ENCODE measurements at places on chromosomes 4 and X.

GRCh38 chr4:78734441-78735162, 41.5 kb upstream of the BMP2K start:
- DNase-seq, result no peak

GRCh38 chr4:120286813-120287212, 220.2 kb upstream of the MAD2L1 start:
- DNase-seq, result no peak

GRCh38 chrX:17736478-17736855, 826 bp upstream of the SCML1 start:
- DNase-seq, result no peak

- DNase-seq, result no peak
These were observed 26.5 kb downstream of the HCCS start for GRCh38 chrX:11137543-11138139.

GRCh38 chrX:131359611-131360010, 70.5 kb upstream of the IGSF1 start:
- DNase-seq, result no peak

DNA sequence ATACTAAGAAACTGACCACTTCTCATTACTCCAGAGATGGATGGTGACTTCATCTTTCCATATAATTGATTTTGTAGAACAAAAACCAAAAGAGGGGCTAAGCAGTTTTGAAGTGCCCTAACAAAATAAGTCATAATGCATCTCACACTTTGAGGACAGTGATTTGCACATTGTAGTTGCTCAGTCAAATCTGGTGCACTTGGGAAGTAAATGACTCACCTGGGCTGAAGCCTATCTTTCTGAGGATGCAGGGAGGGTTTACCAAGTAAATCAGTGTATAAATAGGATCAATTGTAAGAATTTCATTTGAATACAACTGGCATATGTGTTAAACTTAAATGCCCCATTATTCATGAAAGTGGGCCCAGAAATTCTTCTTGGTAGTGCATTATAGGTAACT, 134.2 kb downstream of the DCLK2 start:
- DNase-seq, result no peak

DNA sequence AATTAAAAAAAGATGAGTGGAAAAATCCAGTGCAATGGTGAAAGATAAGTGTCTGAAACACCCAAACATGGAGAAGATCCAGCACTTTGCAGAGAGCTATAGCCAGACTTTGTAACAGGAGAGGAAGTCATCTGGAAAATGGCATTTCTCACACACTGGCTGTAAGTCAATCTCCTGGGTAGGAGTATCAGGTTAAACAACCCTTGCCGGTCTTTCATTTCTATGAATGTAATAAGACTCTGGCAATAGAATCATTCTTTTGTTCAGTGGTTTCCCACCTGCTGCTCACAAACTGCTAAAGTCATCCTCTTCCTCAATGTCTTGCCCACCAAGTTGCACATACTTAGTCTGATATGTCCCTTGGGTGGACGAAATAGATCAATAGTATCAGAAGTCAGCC, 94.0 kb upstream of the ATP8A1 start:
- no peak for DNase-seq

DNA sequence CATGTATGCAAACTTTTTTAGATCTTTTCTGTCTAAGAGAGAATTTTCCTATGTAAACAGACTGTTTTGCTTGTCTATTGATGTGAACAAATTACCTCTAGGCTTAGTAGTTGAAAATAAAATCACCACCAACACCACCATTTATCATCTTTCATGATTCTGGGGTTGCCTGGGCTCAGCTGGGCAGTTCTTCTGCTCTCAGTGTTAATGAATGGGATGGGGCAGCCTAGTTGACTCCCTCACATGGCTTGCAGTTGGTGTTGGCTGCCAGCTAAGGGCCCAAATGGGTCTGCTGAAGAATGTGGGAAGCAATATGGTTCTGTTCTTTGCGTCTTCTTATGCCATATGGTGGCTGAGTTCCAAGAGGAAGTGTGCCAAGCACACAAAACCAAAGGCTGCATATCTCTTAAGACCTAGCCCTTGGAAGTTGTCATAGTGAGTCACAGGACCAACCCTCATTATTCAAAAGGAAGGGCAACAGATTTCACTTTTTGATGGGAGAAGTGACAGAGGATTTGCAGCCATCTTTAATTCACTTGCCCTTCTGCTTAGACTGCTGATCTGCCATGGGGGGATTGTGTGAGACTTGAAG, 17.9 kb downstream of the REELD1 start:
- DNase-seq, result no peak

GRCh38 chr4:188372829-188373228, 233.6 kb downstream of the TRIML1 start:
- no peak for DNase-seq

DNA sequence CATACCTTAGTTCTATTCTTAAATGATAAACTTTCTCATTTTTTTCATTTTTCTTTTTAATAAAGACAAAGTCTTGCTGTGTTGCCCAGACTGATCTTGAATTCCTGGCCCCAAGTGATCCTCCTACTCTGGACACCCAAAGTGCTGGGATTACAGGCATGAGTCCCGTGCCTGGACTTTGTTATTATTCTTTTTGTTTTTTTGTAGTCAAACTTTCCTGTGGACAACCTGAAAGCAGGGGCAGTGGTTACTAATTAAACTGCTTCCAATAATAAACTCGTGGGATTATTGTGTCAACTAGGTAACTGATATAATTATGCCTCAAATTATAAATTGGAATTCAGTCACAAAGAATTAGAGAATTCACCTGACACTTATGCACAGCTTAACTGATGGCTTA, 107.8 kb upstream of the RAPGEF2 start:
- no peak for DNase-seq

DNA sequence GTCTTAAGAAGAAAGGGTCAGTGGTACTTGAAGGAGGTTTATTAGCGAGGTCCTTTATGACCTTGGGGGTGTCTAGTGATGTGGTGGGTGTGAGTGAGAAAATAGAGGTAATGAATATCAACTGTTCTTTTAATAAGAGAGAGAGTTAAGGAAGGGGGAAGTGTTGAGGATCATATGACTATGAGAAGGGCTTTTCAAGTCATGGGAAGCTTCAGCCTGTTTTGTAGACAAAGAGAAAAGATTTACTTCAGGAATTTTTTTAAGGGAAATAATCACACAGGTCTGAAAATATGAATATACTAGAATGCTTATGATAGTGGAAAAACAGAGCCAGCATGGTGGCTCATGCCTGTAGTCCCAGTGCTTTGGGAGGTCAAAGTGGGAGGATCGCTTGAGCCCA, 41.3 kb upstream of the MTMR1 start:
- no peak for DNase-seq

- no peak for DNase-seq
These were observed 318.9 kb downstream of the PTTG2 start for GRCh38 chr4:38279077-38279476.

DNA sequence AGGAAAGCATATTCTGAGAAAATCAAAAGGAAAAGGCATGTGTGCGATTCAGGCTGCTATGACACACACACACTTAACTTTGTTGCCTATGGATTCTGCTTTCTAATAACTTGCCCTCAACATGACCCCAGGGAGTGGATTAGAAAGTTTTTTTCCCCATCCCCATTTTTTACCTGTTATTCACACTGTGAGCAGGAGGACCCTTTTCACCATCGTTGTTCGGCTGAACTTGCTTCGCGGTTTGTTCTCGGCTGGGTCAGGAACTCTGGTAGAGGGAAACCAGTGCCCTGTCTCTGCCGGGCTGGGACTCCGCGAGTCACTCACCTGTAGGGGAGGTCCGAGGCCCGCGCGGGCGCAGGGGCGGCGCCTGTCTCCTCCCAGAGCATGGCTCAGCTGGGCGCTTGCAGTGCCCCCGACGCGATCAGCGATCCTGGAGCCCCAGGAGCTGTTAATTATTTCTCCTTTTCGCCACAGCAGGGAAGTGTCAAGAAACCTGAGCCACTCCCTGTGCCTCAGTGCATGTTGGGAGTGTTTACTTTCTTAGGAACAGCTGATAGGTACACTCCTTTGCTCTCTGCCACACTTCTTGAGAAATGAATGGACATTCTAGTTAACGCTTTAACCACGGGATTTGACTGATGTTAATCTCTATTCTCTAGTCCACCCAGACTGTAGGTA, at the start of gene RASSF6:
TSS of gene RASSF6 (minus strand) at position 322 of the 678 bp plus-strand sequence. CDS start 8,641 bp downstream, outside the sequence.
- DNase-seq, result no peak

DNA sequence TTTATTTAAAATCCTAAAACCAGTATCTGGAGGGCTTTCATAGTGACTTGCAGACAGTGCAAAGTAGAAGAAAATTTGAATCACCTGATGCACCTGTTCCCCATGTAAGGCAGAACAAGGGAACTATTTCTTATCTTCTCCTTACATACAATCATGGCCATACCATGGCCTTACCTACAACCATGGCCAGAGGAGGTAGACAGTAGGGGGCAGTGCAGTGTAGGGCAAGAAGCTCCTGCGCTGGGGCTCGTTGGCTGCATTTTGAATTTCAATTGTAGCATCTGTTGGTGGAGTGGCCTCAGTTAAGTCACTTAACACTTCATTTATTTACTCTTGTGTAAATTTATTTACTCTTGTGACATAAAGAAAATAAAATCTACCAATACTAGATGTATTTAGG, 33.0 kb downstream of the GALNTL6 start:
- DNase-seq, result no peak

DNA sequence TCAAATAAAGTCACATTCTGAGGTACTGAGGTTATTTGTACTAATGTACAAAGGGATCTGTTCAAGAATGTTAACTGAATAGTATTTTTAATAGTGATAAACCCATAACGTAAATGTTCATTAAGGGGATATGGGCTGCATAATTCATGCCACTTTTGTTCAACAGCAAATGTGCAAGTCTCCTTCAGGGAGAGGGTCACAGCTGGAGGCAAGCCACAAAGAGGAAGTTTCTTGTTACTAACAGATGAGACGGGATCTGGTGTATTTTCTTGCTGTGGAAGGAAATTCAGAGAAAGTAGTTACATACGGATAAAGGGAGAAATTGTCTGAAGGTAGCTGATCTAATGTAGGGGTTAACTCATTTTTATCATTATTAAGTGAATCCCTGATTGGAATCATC, 10.0 kb downstream of the ZFP42 start:
- DNase-seq, result no peak

GRCh38 chrX:64571011-64571410, 175.8 kb upstream of the MTMR8 start:
- DNase-seq, result no peak

DNA sequence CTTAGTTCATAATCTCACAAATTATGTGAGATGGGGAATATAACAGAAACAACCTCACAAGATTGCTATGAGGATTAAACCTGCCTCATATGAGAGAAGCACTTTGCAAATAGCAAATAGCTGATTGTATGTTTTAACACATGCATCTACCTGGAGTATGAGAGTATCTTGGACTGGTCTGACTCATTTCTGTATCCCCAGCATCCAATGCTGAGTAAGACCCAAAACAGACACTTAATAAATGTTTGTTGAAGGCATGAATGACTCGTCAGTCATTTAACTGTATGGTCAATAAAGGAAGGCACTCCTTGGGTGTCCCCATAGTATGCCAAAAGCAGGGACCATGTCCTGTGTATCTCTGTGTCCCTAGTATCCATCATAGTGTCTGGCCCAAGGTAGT, 350.9 kb upstream of the F9 start:
- DNase-seq, result no peak

DNA sequence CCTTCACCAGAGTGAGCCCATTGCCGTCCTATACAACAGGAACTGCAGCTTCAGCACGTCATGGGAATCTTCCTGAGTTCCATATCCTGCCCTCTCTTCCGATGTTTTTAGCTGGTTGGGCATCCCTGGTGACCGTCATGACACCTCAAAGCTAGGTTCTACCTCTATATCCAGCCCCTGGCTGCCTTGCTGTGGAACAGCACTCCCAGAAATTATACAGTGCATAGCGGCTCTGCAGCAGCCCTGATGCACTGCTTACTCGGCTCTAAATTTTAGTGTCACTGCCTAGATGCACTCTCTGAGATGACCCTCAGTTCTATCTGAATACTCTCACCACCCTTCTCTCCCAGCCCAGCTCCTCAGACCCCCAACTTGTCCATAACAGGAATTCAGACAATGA, 44.3 kb downstream of the ARHGEF38 start:
- no peak for DNase-seq

DNA sequence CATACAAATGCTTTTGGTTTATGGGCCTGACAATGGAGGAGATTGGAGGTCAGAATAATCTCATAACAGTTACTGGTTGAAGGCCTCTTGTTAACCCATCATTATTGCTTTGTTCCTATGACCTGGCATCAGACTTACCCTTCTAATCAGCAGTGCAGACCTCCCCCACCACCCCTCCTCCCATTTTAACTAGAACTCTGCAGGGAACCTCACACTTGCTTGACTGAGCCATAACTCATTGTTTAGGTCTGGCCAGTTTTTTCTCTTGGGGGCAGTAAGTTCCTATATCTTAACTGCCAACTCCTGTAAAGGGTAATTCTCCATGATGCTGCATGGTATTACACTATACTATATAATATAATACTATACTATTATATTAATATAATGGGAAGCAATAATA, 609.3 kb downstream of the IL1RAPL1 start:
- DNase-seq, result no peak

GRCh38 chr4:164846566-164846965, 30.4 kb upstream of the APELA start:
- no peak for DNase-seq

DNA sequence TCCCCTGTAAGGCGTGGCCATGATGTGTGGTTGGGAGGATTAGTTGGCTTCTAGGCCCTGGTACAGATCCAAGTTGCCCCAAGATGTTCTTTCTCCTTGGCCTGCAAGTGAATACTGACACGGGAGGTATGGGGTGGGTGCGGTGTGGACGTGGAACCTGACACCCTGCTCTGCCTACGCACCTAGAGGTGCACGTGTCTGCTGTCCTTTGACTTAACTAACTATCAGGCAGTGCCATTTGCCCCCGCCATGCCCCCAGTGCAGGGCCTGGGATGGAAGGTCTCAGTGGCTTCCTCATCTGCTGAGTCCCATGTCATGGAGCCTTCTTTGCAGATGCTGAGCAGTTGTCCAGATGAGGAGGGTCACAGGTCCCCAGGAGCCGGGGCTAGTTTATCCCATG, 90.8 kb downstream of the PSAPL1 start:
- no peak for DNase-seq

GRCh38 chrX:38881727-38882126, 80.5 kb downstream of the MID1IP1 start:
- no peak for DNase-seq

DNA sequence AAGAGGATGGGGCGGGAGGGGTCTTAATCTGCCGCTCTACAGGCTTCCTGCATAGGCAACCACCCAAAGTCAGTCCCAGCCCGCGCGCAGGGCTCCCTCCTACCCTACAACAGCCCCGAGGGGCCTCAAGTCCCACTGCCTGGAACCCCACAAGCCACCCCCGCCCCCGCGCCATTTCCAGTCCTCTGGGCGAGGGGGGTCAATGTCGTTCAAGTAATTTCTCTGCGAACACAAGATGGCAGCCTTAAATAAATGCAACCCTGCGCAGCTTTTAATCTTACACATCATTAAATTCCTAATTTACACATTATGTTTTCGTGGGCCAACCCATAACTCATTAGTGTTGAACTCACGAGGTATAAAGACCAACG, 92.9 kb downstream of the BCOR start:
- no peak for DNase-seq

All from substantia nigra (tissue), 51 donors.